ENCODE measurements at places on chromosomes 6 and 20.
A peak's percentile ranks its signal among the peaks of the same experiment; 100 is the strongest.

- no peak for DNase-seq
Measured at GRCh38 chr20:32205843-32206759, 1.4 kb downstream of the PLAGL2 start.

GRCh38 chr6:125858427-125859320 is 67.9 kb downstream of the NCOA7 start:
- DNase-seq = peak; percentile 42

DNA sequence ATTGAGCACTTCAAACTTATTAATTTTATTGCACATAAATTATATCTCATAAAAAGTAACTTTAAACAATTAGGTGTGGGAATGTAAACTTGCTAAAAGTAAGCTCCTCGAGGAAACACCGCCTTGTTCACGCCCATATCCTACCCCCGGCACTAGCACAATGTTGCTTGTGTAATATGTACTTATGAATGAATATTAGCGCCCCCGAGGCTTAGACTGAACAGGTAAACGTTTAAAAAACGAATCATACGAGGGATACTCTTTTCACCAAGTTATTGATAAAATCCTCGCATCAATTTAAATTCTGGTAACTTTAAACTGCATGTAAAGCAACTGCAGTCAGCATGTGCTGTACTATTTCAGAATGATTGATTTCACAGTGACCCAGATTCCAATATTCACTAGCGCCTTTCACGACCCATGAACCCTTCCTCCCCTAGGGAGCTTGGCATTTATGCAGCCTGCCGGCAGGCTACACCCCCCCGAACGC is 637 bp downstream of the TFB1M start:
- no peak for DNase-seq

GRCh38 chr6:165799391-165800153 is 136.5 kb upstream of the PDE10A start:
- DNase-seq = no peak

- DNase-seq = no peak
Measured at GRCh38 chr20:58695084-58695722, 2.6 kb downstream of the NPEPL1 start.

DNA sequence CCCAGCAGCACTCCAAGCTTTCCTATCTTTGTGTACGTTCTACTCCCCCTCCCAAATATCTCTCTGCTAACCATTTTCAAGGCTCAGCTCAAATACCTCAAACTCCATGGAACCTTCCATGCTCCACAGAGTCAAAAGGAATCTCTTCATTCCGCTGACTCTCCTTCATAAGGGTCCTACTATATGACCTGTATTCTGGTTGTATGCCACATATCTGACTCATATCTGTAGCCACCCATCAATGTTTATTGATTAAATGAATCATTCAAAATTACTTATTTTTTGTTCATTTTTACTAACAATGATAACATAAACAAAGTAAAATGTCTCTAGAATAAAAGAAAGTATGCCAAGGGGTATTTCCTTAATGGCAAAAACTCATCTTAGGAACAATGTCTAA is 123.2 kb downstream of the ARHGAP18 start:
- DNase-seq = no peak

GRCh38 chr6:163459536-163459935 is 45.0 kb downstream of the QKI start:
- DNase-seq = no peak

GRCh38 chr6:8546496-8546895 is 111.2 kb upstream of the SLC35B3 start:
- DNase-seq = no peak

- no peak for DNase-seq
Measured at GRCh38 chr6:140915103-140915502, 1217.6 kb upstream of the GJE1 start.

DNA sequence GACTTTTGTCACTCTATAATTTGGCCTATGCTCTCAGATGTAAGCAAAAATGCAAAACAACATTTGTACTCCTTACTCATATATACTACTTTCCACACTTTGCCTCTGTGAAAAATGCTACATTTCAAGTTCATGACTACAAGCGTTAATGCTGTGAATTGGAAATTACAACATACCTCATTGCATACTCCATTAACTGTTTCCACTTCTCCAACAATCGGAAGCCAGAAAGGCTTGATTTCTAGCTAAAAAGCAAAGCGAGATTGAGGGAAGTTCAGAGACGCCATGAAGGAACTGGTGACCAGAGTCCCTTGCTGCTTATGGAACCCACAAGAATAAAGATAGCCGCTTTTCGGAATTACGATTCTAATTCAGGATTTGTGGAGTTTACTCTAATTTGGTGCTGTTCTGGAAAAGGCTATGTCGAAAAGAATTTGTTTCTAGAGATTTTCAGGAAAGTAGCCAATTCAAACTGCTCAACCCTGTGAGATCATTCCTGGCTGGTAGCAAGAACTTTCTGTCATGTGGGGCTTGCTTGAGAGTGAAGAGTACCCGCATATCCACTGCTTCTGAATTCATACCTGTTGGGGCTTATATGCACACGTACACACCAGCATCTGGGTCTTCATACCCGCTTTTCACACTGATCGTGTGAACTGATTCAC is 98.0 kb upstream of the CITED2 start:
- no peak for DNase-seq

DNA sequence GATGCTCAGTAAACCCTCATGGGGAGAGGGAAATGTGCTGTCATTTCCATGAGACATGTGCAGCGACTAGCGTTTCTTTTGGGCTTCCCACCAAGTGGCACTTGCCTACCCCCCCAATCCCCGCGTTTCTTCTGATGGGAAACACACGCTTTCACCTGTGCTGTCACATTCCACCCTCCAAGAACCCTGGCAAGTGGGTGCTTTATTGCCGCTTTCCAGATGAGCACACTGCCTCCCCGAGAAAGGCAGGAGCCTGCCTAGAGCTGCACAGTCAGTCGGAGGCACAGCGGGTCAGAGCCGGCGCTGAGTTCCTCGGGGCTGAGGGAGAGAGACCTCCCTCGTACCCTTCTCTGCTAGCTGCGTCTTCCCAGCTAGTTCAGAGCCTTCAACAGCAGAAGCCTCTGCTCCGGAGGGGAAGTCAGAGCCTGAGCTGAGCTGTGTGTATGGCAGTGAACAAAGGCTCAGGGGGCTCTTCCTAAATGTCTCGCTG is 12.3 kb upstream of the CCDC167 start:
- DNase-seq = no peak

DNA sequence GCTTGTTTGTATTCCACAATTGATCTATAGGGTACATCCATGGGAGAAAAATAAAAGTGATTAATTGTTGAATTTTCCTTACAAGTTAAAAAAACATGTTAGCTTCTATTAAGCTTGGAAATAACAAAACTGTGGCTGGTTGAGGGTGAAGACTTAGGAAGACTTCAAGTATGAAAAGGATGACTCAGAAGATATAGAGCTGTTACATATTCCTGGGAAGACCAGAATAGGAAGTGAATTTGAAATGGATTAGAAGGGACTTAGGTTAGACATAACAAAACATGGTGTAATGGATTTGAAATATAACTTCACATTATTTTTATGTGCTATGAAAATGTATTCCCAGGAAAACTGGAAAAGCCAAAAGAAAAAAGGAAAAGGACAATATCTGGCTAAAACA is 732.2 kb downstream of the HDGFL1 start:
- DNase-seq = no peak

- DNase-seq = no peak
Measured at GRCh38 chr6:126180585-126180984, 159.3 kb upstream of the CENPW start.

DNA sequence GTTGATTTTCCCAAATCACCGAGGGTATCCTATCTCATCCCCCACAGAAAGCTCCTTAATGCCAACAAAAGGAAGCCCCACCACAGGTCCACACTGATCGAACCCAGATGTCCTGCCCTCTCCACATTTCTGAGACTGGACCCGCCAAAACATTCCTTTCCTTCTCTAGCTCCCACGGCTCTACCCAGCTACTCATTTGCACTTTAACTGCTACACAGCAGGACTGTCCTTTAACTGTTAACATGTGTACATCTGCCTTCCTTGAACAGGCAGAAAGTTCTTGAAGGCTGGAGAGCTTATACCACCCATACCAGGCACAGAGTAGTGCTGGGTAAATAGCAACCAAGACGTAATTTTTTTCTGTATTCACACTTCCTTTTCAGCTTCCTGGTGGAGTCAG is 68.6 kb downstream of the TRMT6 start:
- no peak for DNase-seq

- no peak for DNase-seq
Measured at GRCh38 chr6:36035225-36035624, 7.6 kb downstream of the MAPK14 start.

Measured in mesothelial cell of epicardium (in vitro differentiated cells).